ENCODE measurements at places on chromosomes 16 and 17.

- DNase-seq, result no peak
These were observed 37.6 kb downstream of the MAP3K3 start for GRCh38 chr17:63659850-63660249.

- DNase-seq, result no peak
These were observed 3.2 kb downstream of the FCSK start for GRCh38 chr16:70457446-70458166.

- peak; percentile 3 for DNase-seq
These were observed 1846.1 kb downstream of the TP53TG3F start for GRCh38 chr16:35305476-35305875.

DNA sequence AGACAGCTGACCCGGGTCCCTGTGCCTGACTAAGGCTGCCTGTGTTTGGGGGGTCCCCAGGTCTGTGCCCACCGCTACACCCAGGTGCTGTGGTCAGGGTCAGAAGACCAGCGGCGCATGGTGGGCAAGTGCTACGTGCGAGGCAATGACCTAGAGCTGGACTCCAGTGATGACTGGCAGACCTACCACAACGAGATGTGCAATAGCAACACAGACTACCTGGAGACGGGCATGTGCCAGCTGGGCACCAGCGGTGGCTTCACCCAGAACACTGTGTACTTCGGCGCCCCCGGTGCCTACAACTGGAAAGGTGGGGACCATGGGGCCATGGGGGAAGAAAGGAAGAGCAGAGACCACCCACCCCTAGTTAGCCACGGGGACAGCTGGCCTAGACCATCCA is 12.1 kb downstream of the ITGA3 start:
- no peak for DNase-seq

GRCh38 chr17:145671-146541 is 8.5 kb downstream of the SCGB1C2 start:
- no peak for DNase-seq

DNA sequence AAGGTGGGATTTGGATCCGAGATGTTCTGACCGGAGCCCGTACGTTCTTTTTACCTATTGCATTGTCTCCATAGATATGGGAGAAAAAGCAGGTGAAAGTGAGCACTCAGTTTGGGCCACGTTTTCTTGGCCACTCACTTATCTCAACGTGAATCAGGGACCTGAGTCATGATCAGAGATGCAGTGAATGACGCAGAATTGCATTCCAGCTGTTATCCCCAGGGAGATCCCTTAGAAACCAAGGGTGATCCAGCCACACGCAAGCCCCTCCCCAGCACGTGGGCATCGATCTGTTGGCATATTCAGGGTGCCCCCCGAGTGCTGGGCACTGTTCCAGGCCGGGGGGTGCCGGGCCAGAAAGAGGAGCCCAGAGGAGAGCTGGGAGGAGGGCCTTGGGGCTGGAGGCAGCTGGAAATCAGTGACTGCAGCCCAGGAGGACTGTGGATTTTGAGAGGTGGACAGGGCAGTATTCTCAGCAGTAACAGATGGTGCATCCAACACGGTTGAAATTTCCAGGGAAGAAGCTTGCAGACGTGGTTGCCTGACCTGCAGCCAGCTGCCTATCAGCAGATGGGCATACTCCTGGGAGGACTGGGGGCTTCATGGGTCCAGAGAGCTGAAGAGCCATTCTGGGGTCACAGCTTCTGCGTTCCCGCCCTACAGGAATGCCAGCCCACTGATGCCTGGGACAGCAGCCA is 87.2 kb upstream of the CACNG5 start:
- no peak for DNase-seq

GRCh38 chr16:48001324-48001895 is 154.4 kb downstream of the ABCC12 start:
- no peak for DNase-seq

GRCh38 chr17:66496306-66496705 is 193.9 kb downstream of the PRKCA start:
- no peak for DNase-seq

GRCh38 chr17:57638284-57638683 is 106.8 kb downstream of the CCDC182 start:
- no peak for DNase-seq

GRCh38 chr17:64653325-64653984 is 8.7 kb downstream of the SMURF2 start:
- no peak for DNase-seq

- no peak for DNase-seq
These were observed 31.6 kb downstream of the SERPINF1 start for GRCh38 chr17:1793447-1793806.

- DNase-seq, result peak; percentile 82
These were observed 14.3 kb downstream of the PIEZO1 start for GRCh38 chr16:88770461-88771293.

GRCh38 chr16:63981639-63982038 is 1140.2 kb downstream of the CDH11 start:
- DNase-seq, result no peak

- DNase-seq, result no peak
These were observed 64.2 kb downstream of the BMERB1 start for GRCh38 chr16:15498427-15499175.

- DNase-seq, result peak; percentile 42
These were observed 668 bp downstream of the MMP15 start for GRCh38 chr16:58026139-58026704.

DNA sequence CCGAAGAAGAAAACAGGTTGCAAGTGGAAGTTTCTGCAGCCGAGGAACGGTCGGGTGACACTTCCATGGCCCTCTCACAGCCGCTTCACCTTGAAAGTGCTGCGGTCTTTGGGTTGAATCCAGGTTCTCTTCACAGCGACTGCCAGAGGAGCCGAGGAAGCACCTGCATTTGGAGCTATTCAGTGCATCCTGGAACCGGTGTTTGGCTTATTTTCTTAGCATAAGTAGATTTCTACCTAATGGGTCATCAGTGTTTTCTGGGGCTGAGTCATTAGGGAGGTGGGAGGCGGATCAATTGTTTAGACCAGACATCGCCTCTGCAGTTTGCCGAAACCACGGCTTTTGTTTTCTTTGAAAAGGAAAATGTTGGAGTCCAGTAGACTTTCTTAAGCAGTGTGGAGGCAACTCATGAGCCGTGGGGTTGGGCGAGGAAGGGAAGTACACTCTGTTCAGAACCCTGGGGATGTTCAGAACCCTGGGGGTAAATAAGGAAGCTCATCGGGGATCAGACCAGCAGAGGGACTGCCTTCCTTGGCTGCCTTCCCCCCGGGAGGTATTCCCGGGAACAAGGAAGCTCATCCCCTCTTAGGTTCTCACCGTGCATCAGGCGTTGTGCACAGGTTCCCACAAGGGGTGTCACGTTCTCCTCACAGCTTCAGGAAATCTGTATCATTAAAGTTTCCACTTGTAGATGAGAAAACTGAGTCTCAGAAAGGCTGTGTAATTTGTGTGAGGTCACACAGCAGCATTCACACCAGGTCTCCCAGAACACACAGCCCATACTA is 361.5 kb downstream of the SNX29 start:
- DNase-seq, result no peak

GRCh38 chr16:9034056-9034455 is 57.4 kb upstream of the HAPSTR1 start:
- DNase-seq, result no peak

- no peak for DNase-seq
These were observed 16.3 kb upstream of the CBFA2T3 start for GRCh38 chr16:88993166-88993761.

DNA sequence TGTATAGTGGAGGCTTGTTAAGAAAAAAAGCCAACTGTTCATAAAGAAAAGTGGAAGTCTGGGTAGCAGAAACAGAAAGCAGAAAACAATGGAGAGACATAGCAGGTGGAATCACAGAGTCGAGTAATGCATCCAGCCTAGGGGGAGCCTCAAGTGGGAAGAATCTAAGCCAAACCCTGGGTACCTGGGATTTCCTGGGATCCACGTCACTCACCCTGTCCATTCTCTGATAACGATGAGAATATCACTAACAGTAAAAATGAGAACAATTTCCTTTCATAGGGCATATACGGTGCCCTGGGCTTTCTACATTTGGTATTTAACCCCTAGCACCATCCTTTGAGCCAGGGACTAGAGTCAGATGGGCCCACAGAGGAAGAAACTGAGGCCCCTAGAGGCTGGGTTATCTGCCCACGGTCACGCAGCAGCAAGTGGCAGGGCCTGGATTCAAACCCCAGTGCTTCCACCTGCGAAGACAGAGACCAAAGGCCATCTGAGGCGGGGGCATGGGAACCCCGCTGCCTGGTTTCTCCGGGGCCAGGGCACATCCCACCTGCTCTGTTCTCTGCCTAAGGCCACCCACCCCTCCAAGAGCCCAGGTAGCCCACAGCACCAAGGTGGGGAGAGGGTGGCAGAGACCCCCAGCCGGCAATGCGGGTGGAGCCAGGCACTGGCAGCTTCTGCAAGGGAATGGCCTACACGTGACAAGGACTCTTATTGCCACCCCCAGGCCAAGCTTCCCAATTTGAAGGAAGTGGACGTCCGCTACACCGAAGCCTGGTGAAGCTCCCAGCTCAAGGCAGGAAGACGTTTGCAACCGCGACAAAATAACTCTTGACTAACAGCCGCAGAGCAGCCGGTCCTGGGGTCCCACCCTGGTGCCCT is 69.8 kb upstream of the PLCG2 start:
- DNase-seq, result no peak

DNA sequence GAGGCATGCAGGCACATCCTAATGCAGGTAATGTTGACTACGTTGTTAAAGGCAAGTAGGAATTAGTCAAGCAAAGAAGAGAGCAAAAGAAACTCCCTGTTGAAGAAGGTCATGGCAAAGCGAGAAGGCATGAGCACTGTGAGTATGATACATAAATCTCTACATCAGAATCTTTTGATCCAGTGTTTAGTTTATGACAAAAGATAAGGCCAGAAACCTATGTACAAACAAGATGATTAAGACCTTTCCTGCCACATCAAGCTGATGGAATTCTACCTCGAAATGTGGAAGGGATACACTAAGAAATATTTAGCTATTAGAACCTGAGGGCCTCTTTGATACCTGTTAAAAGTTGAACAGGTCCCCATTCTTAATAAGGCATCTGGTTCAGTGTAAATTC is 20.2 kb downstream of the SYCE1L start:
- DNase-seq, result no peak

DNA sequence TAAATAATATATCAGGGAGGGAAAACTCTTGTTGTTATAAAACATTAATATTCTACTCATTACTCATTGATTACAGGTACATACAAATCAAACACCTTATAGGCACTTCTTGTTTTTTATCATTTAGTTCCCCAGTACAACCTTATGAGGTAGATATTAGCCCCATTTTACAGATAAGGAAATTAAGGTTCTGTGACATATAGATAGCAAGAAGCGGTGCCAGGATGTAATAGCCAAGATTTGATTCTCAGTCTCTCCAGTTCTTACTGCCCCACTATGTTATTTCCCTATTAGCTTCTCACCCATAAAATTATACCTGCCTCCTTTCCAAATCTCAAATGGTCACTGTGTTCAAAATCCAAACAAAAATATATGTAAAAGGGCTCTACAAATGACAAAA is 36.9 kb downstream of the CMTM3 start:
- DNase-seq, result no peak

GRCh38 chr17:73592501-73592961 is 51.7 kb downstream of the SDK2 start:
- no peak for DNase-seq

DNA sequence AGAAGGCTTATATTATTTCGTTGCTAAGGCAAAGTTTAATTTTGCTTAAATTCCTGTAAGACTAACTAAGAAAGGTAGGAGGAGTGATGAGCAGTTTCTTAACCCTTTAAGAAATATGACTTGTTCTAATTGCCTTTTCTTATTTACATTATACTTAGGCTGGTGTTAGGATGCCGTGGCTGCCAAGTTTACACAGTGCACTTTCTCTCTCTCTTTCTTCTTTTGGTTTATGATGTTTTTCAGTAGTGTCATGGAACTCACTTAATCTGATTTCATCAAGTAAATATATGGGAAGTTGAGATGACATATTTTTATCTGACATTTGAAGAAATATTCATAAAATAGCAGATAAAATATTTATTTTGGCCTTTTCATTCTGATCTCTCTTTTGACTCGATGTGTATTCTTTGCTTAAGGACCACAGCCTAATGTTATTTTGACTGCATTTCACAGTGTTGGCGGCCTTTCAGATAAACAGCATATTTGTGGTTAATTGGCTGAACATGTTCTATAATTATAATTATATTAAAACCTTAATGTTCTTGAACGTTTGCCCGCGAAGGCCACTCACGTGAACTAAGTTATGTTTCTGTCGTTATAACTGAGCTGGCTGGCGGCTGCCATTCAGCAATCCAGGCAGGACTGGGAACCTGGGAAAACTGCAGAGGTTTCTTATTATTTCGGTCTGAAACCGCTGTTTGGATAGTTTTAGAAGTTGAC is 191.6 kb downstream of the WWOX start:
- DNase-seq, result no peak

- peak; percentile 66 for DNase-seq
These were observed 1.4 kb downstream of the PHF23 start for GRCh38 chr17:7237761-7238419.

GRCh38 chr17:32564325-32564724 is 77.5 kb downstream of the CDK5R1 start:
- DNase-seq, result peak; percentile 20

GRCh38 chr16:70574595-70575271 is 51.1 kb downstream of the SF3B3 start:
- DNase-seq, result no peak

DNA sequence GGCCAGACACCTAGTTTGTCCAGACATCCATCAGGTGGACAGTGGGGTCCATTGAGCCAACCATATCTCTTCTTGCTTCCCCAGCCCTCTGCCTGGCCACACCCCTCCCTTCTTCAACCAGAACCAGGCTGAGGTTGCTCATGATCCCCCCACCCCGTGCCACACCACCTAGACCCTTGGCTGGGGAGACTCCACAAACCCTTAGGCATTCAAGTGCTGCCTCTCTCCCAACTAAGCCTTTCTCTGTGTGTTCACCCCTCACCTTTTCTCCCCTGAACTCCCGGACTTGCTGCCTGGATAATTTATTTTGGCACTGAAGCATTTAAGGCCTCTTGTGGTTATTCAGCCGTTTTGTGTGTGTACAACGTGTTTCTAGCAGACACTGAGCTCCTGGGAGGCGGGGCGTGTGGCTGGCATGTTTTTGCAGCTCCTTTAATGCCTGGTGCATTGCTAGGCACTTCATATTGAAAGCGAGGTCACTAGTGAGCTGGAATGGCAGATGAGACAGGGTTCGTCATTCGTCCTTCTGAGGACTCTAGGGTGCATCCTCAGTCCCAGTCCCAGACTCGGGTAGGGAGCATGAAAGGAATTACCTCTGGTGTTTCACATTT is 28.7 kb downstream of the CACNA1G start:
- DNase-seq, result no peak

DNA sequence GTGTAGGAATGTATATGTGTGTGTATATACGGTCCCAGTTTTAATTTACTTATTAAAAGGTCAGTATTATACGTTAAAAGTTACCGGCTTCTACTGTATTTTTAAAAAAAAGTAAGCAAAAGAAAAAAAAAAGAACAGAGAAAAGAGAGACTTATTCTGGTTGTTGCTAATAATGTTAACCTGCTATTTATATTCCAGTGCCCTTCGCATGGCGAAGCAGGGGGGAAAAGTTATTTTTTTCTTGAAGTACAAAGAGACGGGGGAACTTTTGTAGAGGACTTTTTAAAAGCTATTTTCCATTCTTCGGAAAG is 1.6 kb downstream of the NOG start:
- DNase-seq, result no peak

Data from SW480 (cell line).